Fibroblast of lung (primary cell): ENCODE measurements at places on chromosomes 12 and 14.

DNA sequence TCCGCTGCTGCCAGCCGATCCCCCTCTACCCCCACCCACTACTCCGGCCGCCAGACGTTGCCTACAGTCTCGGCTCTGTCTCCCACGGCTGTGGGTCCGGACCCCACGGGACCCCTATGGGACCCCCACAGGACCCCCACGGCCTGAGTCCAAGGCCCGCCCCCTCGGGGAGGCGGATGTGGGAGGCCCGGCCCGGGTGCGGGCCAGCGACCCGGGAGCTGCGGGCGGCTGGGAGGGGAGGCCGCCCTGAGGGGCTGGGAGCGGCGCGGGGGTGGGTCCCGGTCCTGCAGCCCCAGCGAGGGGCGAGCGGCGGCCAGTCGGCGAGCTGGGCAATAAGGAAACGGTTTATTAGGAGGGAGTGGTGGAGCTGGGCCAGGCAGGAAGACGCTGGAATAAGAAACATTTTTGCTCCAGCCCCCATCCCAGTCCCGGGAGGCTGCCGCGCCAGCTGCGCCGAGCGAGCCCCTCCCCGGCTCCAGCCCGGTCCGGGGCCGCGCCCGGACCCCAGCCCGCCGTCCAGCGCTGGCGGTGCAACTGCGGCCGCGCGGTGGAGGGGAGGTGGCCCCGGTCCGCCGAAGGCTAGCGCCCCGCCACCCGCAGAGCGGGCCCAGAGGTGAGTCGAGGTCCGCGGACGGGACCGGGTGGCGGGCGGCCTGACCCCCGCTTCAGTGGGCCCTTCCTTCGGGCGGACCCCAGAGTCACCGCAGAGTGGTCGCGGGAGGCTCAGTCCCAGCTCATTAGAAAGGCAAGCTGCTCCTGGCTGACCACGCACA, at the start of gene ACVRL1:
ACVRL1 (plus strand) TSS at position 422 of the 773 bp plus-strand sequence. CDS start 4,971 bp downstream, outside the sequence.
- DNase-seq, result peak; percentile 17

DNA sequence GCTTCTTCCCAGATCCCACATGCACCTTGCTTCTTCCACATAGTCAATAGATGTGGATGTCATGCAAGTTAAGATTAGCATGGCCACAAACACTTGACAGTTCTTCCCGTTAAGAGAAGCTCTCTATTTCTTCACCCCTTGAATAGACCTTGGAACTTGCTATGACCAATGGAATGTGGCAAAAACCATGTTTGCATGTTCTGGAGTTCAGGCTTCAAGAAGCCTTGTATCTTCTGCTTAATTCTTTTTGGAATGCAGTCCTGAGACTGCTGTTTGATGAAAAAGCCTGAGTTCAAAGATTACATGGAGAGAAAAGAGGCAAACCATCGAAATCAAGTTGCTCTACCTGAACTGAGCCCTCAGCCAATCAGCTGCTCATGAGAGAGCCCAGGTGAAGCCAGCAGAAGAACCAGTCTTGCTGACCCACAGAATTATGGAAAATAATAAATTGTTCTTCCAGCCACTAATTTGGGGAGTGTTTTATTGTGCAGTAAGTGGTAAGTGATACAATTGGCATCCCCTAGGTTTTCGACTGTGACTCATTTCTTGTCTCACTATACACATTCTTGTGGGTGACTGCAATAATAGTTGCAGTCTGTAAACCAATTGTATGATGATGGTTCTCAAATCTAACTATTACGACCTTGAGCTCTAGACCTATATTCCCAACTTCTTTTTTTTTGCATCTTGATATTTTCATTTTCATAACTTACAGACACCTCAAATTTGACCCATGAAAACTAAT, 12.6 kb downstream of the RASSF9 start:
- peak; percentile 35 for DNase-seq

GRCh38 chr14:45947830-45948229, 694.8 kb upstream of the MIS18BP1 start:
- no peak for DNase-seq

DNA sequence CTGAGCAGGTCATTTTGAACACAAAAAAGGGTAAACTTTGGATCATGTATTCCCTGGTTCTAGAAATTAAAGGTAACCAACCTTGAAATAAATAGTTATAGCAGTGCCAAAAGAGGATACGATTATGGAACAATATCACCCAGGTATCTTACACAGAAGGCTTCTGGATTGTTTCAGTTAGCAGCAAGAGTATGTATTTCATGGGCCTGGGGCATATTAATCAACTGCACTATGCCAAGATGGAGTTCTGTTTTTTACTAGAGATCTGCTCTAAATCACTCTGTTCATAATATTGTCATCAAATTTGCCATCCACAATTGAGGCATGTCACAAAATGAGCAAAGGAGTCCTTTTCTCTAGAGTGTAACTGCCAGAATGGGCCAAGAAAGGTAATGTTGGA, 357.1 kb downstream of the RAD51B start:
- DNase-seq, result no peak

GRCh38 chr14:68172627-68173026, 353.0 kb downstream of the RAD51B start:
- peak; percentile 63 for DNase-seq

GRCh38 chr14:104775073-104775489, 20.5 kb downstream of the AKT1 start:
- no peak for DNase-seq

DNA sequence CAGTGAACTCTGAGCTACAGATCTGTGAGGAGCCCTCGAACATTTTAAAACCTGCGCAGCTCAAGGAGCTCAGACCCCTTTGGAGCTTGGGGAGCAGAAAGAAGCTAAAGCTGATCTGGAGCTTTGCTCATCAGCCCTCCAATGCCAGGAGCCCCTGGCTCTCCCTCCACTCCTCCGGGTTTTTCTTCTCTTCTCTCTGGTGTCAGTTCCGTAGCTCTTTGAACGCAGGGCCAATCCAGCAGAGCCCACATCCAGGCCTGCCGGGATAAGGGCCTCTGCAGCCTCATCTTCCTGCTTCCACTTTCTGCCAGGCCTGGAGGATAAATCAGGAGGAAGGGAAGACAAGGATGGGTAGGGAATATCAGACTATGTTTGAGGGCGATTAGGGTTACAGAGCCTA, 6.0 kb downstream of the HOXC4 start:
- no peak for DNase-seq

- DNase-seq, result peak; percentile 98
Observed at GRCh38 chr14:29805415-29806123, 122.1 kb downstream of the PRKD1 start.

GRCh38 chr12:102687523-102687922, 207.2 kb upstream of the IGF1 start:
- no peak for DNase-seq

DNA sequence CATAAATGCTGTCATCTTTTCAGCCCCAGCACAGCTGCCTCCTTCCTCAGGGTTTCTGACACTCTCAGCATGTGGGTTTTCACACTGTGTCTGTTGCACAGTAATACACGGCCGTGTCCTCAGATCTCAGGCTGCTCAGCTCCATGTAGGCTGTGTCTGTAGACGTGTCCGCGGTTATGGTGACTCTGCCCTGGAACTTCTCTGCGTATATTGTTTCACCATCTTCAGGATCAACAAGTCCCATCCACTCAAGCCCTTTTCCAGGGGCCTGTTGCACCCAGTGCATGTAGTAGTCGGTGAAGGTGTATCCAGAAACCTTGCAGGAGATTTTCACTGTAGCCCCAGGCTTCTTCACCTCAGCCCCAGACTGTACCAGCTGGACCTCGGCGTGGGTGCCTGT, 1210.6 kb downstream of the TMEM121 start:
- DNase-seq, result no peak

- DNase-seq, result peak; percentile 80
Observed at GRCh38 chr14:68694516-68695235, 98.2 kb downstream of the ZFP36L1 start.

DNA sequence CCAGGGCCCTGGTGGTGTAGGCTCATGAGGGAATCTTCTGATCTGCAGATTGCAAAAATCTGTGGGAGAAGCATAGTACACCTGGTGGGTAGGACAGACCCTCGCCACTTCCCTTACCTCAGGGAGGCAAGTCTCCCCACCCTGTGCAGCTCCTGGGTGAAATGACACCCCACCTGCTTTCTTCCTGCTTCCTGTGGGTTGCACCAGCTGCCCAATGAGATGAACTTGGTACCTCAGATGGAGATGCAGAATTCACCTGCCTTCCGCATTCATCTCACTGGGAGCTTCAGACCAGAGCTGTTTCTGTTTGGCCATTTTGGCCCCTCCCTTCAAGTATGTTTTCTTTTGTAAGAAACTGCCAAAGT, 4.7 kb downstream of the CLEC2D start:
- no peak for DNase-seq

GRCh38 chr14:69055999-69056788, 77.1 kb upstream of the ACTN1 start:
- DNase-seq, result peak; percentile 62

DNA sequence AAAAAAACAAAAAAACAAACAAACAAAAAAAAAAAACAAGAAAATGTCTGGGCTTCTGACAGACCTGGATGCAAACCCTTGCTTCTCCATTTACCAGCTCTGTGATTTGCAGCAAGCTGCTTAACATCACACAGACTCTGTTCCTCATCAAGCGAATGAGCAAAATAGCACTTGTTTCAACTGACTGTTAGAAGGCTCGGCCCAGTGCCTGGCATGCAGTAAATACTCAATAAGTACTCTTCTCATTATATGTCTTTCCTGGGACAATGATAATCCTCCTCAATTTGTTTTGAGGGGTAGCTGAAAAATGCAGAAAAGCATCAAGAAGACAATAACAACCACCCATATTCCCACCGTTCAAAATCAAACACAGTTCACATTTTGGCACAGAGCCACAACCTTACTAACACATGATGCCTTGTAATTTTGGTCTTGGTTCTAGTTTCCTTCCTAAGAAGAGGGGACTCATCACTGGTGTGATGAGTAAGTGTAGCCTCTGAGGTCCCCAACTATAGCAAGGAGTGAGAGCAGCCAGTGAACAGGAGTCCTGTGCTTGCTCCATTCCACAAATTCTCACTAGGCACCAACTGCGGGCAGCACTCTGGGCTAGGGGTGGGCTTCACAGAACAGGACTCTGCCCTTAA, 60.4 kb downstream of the TTC7B start:
- no peak for DNase-seq

DNA sequence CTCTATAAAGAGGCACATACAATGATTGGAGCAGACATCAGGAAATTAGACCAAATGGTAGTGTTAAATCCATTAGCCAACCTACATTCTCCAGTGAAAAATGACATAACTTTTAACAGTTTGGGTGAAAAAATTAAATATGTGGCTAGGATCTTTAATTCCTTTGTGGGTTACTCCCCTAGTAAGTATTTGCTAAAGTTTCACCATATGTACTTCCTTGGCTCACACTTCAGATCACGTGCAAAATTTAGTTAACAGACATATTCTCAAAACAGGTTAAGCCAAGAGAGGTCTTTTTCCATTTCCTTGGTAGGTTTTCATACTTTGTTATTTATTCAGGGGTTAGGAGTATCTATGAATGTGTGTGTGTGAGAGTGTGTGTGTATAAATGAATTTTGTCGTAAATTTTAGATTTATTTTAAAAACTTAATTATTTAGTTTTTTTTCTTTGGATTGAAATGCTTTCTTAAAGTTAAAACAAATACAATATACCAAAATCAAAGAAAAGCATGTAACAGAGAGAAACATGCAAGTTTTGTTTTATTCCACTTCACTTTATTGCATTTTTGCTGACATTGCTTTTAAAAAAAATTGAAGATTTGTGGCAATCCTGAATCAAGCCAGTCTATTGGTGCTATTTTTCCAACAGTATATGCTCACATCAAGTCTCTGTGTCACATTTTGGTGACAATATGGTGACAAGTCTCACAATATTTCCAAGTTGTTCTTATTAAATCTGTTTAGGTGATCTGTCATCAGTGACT, 258.7 kb downstream of the FLRT2 start:
- peak; percentile 1 for DNase-seq

DNA sequence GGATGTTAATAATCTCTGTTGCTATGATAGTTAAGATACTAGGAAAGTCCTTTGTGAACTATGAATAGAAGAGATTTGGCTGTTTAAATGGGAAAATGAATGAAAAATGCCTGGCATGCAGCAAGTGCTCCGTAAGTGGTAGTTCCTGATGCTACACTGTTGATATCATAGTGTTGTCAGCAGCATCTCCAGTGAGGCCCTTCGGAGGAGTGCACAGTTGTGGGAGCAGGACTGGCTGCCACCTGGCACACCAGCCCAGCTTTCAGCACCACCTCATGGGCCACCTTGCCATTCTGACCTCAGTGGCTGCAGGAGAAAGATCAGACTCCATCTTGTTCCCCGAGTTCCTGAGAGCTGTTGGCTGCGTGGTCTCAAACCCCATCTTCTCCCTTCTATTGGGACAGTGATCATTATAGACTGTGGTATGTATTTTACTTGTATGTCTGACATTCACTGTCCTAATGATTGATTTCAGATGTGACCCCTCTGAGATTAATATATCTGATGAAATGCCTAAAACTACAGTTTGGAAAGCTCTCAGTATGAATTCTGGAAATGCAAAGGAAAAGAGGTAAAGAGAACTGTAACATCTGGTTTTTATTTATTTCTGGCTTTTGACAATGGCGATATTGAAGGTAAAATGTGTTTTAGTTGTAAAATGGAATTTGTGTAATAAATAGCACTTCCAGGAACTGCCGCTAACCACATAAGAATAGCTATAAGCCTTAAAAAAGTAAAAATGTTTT, 80.9 kb downstream of the SLC4A8 start:
- DNase-seq, result peak; percentile 3

GRCh38 chr12:64694130-64695040, 64.8 kb downstream of the GNS start:
- no peak for DNase-seq

DNA sequence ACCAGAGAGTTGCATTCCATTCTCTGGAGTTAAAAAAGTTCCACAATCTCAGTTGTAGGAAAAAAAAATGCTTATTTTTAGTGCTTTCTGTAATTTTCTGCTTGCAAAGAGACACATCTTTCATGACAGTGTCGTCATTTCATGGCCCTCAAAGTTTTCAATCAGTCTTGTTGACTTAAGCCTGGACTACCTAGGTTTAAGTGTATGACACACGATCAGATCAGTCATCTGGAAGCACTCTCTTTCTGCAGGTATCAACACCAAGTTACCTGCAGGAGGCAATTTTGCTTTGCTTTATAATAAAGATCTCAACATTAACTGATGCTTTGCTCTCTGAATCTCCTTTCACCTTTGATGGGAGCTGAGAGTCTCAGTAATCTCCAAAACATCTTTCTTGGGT, 251.6 kb downstream of the BCAT1 start:
- no peak for DNase-seq
